ENCODE measurements at places on chromosomes 6 and 20.

DNA sequence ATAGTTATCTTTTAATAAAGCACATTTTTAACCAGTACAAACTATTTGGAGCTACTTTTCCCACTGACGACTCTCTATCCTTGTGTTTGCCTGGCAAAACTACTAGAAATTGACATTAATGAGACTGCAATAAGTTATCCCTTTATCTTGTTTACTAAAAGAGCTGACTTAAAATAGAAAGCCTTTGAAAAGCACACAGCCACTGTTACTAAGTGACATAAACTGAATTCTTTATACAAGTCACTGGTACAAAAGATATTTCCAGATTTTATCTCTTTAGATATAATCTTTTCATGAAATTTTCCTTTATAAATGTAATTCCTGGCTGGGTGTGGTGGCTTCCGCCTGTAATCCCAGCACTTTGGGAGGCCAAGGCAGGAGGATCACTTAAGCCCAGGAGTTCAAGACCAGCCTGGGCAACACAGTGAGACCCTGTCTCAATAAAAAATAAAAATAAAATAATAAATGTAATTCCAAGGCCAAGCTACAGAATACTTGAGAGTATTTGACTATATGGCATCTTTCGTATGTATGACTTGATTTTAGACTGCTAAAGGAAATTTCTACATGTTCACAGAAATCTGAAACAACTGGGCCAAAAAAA, 9.5 kb downstream of the MBOAT1 start:
- DNase-seq, result no peak

- no peak for DNase-seq
Measured at GRCh38 chr6:112251171-112251875, 3.0 kb downstream of the LAMA4 start.

GRCh38 chr6:157151989-157152388, 171.3 kb downstream of the TMEM242 start:
- no peak for DNase-seq

DNA sequence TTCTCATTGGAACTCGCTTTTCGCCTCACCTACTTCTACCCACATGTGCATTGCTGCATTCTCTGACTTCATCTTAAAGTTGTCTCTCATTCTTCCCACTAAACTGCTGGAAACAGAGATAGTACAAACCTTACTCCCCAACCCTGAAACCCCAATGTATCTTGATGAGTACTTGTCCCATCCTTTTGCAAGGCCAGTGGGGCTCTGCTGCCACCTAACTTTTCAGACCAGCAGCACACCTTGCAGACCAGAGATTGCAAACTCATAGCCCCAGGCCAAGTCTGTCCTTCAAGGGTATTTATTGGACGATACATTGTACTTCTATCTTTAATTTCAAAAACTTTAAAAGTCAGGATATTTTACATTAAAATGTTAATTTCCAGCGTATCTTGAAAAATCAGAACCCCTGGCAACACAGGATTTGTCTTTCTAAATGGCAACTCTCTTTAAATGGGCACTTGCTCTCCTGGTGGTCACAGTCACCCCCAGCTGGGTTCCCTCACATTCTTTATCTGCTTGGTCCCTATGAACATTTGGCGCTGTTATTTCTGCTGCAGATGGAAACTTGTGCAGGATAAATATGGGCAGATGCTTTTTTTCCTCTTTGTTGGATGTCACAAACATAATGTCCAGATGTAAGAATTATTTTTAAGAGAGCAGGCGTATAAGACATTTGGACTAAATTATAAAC, 83.9 kb downstream of the SOD2 start:
- DNase-seq, result no peak

- no peak for DNase-seq
Measured at GRCh38 chr6:167826896-167827582, at the start of gene AFDN. Gene AFDN (plus strand): TSS chr6:167826911. CDS start chr6:167827133, 222 bp downstream.

DNA sequence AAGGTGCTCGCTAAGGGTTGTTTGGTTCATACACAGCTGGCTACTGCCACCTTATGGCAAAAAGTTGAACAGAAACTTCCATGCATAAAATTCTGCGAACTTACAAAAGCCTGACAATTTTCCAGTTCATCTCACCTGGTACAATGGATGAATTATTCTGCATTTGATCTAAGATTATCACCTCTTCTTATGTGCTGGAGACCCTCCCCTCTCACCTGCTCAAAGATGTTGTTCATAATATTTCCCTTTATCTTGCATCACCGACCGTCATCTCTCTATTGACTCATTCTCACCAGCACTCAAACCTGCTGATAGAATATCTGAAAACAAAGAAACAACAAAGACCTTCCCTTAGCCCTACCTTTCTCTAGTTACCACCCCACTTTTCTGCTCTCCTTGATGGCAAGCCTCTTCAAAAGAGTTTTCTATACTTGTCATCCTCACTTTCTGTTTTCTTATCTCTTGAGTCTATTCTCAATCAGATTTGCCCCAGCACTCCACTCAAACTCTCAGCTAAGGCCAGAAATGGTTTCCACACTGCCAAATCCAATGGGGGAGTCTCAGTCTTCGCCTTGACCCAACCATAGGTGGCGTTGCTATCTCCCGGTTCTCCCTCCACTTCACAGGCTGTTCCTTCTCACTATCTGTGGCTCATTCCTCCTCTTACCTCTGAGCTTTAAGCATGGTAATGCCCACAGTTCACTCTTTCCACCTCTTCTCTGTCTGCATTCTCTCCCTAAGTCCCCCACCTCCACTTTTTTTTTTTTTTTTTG, 25.8 kb downstream of the SNRNP48 start:
- DNase-seq, result no peak

DNA sequence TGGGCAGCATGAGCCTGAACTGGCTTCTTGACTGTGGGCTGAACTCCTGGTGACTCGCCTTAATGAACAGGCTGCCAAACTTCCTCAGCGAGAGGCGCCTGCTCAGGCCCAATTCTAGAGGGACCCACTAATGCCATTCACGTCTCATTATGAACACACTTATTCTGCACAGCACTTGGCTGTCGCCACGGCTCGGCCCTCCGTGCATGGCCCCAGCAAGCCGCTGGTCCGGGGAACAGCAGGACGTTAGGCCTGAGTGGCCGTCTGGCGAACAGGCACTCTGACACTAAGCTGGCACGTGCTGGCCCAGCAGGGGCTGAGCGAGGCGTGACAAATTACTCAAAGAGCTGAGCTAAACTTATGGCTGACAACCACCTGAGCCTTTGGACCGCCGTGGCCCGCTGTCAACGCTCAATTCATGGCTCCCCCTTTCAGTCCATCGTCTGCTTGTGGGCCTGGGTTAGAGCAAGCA, 45.9 kb downstream of the INSM1 start:
- DNase-seq, result no peak

DNA sequence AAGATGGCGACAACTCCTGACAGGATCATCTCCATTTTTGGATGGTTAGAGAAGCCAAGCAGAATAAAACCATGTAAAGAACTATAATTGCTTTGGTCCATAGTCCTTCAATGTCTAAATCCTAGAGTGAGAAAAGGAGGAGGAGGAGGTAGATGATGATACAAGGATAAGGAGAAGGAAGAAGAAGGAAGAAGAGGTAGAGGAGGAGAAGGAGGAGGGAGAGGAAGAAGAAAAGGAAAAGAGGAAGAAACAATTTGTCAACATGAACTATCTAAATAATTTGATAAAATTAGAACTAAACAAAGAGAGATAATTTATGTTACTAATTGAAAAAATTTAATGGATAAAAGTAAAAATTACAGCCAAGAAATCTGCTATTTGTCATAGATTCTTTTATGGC, at the start of gene OR2W1:
TSS of gene OR2W1 (minus strand) at position 101 of the 400 bp plus-strand sequence. CDS start at position 101, 0 bp downstream.
- no peak for DNase-seq

DNA sequence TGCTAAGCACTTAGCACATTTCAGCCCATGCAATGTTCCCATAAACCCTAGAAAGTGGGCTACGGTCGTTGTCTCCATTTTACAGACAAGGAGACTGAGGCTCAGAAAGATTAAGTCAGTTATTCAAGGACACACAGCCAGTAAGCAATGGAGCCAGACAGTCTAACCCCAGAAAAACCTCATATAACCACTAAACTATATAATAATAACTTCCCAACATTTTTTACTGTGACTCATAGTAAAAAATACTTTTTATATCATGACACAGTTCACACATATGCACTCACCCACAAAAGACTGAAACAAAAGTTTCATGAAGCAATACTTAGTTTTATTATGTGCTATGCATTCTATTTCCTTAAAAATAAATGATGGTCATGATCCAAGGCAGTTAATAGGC, 66.2 kb upstream of the EYA2 start:
- no peak for DNase-seq

DNA sequence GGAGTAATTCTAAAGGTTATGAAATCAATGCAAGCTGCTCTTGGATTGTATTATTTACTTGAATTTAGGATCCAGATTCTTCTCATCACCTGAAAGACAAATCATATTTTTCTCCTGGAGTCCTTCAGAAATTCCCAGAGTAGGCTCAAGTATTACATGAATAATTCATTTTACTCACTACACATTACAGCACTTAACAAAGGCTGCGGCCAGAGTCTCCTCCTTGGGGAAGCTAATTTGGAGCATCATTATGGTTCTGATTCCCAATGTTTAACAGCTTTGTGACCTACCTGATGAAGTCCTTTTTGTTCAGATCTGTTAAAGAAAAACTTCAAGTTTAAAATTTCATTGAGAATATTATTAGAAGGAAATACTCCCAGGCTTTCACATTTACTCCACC, 28.7 kb downstream of the GRIK2 start:
- no peak for DNase-seq

DNA sequence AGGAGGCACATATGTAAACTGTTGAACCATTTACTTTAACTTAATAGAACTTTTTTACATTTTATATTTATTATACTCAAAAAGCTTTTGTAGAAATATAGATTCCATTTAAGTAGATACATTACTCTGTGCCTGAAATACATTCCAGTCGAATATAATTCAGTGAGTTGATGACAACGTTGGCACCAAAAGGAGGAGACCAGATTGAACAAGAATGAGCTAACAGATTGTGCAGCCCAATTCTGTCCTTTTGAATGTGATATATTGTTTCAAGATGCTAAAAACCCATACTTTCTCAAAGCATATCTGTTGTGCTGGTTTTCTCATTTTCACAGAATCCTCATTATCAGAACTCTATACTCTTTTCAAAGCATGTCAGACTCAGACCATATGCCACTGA, 147.4 kb upstream of the SIM1 start:
- DNase-seq, result no peak

DNA sequence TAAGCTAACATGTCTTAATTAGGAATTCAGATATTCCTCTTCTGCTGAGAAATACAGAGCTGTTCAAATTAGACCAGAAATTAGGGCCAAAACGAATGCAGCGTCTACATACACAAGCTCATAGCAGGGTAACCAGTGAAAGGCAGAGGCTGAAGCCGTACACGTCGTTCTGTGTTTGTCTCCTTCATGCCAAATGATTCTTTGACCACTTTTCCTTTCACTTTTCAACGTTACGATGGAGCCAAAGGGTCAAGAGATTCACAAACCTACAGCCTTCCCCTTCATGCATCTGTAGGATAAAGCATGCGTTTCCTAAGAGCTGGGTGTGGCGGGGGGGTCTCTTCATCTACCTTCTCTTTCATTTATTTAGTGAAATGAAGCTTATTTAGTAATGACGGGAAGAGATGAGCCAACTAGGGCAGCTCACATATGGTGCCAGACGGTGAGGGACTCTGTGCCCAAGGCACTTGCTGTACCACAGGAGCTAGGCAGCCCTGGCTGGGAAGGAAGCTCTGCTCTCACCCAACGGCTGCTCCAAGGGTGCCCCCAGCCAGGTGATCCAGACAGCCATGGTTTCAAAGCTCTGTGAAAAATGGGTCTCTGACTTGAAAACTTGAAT, 178.0 kb downstream of the ATXN1 start:
- DNase-seq, result no peak

- DNase-seq, result no peak
Measured at GRCh38 chr6:159833556-159833955, 33.5 kb downstream of the PNLDC1 start.

DNA sequence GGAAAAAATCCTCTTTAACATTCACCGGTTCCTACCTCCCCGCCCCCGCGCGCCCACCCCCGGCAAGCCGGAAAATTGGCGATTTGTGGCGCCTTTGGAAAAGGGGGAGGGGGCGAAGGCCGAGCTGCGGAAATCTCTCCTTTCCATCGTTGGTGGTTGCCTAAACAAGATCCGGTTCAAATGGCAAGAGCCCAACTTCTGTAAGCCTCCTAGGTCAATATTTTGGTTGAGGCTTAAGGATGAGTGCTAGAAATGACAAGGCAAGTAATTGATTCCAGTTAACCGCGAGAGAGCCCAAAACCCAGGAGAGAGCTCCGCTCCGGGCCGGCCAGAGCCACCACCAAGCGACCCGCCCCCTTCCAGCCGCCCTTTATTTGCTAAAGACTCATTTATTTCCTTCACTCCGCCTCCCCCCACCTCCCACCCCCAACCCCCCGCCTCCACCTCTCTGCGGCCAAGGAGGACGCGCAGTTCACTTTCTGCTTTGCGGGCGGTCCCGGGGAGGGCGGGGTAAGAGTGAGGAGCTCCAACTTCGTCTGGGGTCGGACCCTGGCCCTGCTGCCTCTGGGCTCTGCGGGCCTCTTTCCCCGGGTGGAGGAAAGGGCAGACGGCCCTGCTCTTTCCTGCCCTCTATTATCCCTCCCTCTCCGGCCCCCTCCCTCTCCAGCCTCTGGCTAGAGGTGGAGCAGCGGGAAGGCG, 838 bp upstream of the NKX2-2 start:
- DNase-seq, result no peak

DNA sequence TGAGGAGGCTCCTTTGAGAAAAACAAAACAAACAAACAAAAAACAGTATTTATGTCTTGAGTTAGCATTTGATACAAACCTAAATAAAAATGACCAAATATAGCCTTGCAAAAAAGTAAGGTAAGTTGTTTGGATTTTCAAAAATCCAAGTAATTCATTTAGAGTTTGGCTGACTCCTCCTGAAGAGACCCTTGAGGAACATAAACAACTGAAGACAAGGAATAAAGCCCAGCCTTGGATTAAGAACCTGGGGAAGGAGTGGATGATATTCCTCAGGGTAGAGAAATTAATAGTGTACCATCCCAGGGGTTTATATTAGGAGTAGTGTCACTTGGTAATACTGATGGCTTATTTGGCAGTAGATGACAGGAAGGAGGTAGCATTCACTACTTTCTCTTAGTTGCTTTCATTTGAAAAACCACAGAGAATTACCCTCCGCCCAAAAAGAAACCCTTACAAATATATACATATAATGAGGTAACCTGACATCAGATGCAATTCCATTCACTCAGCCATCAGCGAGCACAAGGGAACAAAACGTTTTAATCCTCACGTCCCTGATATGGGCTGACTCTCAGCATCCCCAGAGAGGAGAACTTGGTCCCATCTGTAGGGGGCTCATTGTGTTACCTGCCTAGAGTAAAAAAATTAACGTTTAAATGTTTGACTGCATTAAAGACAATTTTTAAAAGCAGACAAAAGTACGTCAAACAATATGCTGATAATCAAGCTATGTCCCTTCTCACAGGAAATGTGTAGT, 57.0 kb downstream of the SOBP start:
- DNase-seq, result no peak

GRCh38 chr6:33771146-33772081, 17.5 kb downstream of the LEMD2 start:
- DNase-seq, result peak; percentile 75

All from NCI-H2107 (cell line).